ENCODE measurements at places on chromosomes 2 and 18. TPM values are rescaled to one million over a fixed set of nuclear protein-coding genes. Genes with fewer than 3 reads are reported as not detected.

DNA sequence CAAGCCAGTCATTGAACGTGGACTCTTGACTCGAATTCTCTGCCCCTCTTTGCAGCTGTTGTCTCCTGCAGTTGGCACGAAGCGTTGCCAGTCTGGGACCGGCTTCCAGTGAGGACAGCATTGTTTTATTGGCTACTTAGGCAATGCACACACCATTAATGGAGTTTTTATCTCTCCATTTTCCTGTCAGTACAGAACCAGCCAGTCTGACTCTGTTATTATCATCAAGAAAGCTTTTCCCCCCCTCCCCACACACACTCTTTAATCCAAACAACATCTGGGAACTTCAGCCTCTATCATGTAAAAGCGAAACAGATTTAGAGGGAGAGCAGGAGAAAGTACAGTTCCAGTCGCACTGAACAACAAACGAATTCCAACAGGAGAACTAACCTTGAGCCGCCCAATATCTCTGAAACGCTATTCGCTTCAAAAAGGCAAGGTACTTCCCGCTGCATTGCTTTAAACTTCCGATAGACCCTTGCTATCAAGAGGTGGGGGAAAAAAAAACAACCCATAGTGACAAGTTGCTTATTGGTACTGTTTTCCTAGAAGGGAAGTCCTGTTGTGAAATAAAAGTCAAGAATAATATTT, 38.2 kb downstream of the ACVR1 start:
- H3K4me1 ChIP-seq, result peaks cover 43% of the 10 kb centered on the region
- no peak for DNase-seq

- no peaks in the 10 kb centered on the region for H3K4me1 ChIP-seq
- no peak overlapping the region for H3K4me3 ChIP-seq
- H3K27me3 ChIP-seq, result peaks cover 21% of the 10 kb centered on the region
- no peak for DNase-seq
- peaks cover 38% of the 10 kb centered on the region for H3K36me3 ChIP-seq
- H3K27ac ChIP-seq, result no peak overlapping the region
These were observed 52.4 kb downstream of the SLC66A2 start for GRCh38 chr18:79898952-79899608.

DNA sequence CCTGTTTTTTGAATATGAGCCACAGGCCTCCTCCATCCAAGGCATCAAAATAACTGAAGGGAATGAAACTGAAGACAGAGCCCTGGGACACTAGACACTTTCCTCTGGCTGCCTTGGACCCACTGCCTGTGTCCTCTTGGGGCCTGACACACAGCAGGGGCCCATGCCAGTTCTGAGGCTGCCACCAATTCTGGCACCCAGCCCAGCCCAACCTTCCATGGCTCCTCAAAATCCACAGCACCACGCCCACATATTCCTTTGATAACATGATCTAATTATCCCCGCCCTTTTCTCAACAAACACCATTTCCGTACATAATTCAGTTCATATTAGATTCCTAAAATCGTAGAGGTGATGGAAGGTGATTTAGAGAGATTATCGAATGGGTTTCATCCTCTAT, 64.2 kb downstream of the EMX1 start:
- H3K36me3 ChIP-seq, result peaks cover 9% of the 10 kb centered on the region
- no peak for DNase-seq

DNA sequence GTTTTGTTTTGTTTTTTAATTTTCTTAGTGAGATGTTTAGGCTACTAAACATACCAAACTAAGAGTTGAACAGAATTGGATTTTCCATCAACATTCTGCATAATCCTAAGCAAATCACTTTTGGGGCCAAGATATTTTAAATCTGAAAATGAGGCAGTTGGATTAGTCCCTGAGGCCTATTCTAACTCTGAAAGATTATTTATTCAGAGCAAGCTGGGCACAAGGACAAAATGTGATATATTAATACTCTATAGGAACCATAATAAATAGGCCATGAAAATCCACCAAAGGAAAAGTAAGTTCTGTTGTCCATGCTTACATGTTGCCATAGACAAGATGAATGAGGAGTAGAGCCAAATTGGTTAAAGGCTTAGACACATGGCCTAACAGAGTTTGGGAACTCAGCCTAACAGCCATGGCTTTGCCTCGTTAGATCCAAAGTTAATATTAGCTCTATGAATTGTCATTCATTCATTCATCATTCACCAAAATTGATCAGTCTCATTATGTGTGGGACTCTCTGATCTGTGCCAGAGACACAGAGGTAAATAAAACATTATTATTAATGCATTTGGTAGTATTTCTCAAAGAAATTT, 183.5 kb downstream of the SCG2 start:
- no peak overlapping the region for H3K27ac ChIP-seq
- H3K27me3 ChIP-seq, result no peaks in the 10 kb centered on the region
- no peak for DNase-seq
- H3K4me1 ChIP-seq, result no peaks in the 10 kb centered on the region
- no peaks in the 10 kb centered on the region for H3K36me3 ChIP-seq
- no peak overlapping the region for H3K4me3 ChIP-seq

DNA sequence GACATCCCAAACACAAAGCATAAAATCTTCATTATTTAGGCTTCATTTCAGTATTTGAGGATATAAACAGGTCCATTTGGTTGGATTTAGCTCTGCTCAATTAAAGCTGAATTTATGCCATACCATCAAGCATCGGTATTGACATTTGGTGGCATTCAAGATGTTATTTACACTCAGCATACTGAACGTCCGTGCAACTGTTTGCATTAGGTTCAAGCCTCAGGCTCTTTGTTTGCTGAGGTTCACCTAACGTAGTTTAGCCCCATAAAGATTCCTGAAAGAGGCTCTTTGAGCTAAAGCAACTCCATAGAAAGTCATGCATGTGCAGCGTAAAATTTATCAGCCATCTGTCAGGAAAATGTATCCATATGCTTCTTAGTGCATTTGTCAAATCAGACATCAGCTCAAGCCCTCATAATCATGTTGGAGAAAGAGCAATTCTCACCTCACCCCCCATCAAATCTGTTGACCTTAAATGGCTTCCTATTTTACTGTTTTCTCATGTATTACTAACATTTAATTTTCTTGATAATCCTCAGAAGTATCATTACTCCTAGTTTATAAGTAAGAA, 366.9 kb downstream of the EPHA4 start:
- H3K36me3 ChIP-seq, result no peaks in the 10 kb centered on the region
- no peak overlapping the region for H3K27ac ChIP-seq
- no peak for DNase-seq
- no peak overlapping the region for H3K4me3 ChIP-seq

GRCh38 chr2:174945601-174946260, 59.5 kb downstream of the CHN1 start:
- H3K27ac ChIP-seq, result no peak overlapping the region
- no peak overlapping the region for H3K4me3 ChIP-seq
- H3K4me1 ChIP-seq, result no peaks in the 10 kb centered on the region
- H3K36me3 ChIP-seq, result no peaks in the 10 kb centered on the region
- no peak for DNase-seq

GRCh38 chr2:43776324-43776723, 2.5 kb downstream of the DYNC2LI1 start:
- H3K27me3 ChIP-seq, result no peaks in the 10 kb centered on the region
- no peak overlapping the region for H3K4me3 ChIP-seq
- no peaks in the 10 kb centered on the region for H3K36me3 ChIP-seq
- peaks cover 3% of the 10 kb centered on the region for H3K4me1 ChIP-seq
- no peak for DNase-seq

- H3K36me3 ChIP-seq, result no peaks in the 10 kb centered on the region
- DNase-seq, result no peak
- no peaks in the 10 kb centered on the region for H3K27me3 ChIP-seq
- peaks cover 12% of the 10 kb centered on the region for H3K4me1 ChIP-seq
- H3K27ac ChIP-seq, result no peak overlapping the region
These were observed 25.7 kb downstream of the ANKRD62 start for GRCh38 chr18:12119358-12119757.

GRCh38 chr2:237438080-237438940, 24.3 kb upstream of the COL6A3 start:
- no peak overlapping the region for H3K4me3 ChIP-seq
- peaks cover 6% of the 10 kb centered on the region for H3K27me3 ChIP-seq
- no peak for DNase-seq
- no peaks in the 10 kb centered on the region for H3K36me3 ChIP-seq
- peaks cover 34% of the 10 kb centered on the region for H3K4me1 ChIP-seq
- H3K27ac ChIP-seq, result no peak overlapping the region

DNA sequence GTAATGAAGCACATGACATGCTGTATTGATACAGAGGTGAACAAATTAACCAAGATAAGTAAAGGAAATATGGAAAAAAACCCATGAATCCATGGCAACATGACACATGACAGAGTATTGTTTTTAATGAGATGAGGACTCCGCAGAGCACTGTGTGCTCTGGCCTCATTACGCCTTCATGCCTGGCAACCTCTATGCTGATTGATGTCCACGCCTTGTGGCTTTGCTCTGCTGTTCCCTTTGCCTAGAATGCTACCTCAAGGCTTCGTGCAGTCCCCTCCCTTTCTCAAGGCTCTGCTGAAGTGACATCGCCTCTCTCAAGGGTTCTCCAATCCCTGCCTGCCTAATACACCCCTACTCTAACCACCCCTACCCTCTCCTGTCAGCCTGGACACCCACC, 8.4 kb downstream of the SIGLEC15 start:
- H3K4me3 ChIP-seq, result no peak overlapping the region
- no peak overlapping the region for H3K27ac ChIP-seq
- DNase-seq, result no peak
- peaks cover 12% of the 10 kb centered on the region for H3K27me3 ChIP-seq

GRCh38 chr2:165870346-165870745, 76.3 kb upstream of the GALNT3 start:
- no peak overlapping the region for H3K4me3 ChIP-seq
- H3K4me1 ChIP-seq, result peaks cover 13% of the 10 kb centered on the region
- H3K27ac ChIP-seq, result no peak overlapping the region
- H3K27me3 ChIP-seq, result no peaks in the 10 kb centered on the region

DNA sequence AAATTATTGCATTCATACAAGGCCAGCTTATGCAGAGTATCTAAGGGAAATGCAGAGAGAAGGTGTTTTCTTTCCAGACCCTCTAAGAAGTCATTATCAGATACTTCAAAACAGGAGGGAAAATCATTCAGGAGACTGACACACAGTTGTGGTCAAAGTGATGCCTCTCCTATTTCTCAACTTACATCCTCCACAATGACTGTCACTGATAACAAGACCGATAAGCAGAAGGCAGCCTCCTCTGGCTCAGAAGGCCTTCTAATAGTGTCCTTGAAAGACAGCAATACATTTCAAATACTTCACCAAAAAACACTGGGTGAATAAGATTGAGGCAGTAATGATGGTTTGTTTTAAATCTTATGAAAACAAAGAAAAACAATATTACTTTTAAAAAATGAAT, 199.7 kb downstream of the PIEZO2 start:
- H3K27me3 ChIP-seq, result peaks cover 2% of the 10 kb centered on the region
- no peak for DNase-seq
- H3K4me1 ChIP-seq, result no peaks in the 10 kb centered on the region
- H3K36me3 ChIP-seq, result peaks cover 6% of the 10 kb centered on the region
- H3K27ac ChIP-seq, result no peak overlapping the region

DNA sequence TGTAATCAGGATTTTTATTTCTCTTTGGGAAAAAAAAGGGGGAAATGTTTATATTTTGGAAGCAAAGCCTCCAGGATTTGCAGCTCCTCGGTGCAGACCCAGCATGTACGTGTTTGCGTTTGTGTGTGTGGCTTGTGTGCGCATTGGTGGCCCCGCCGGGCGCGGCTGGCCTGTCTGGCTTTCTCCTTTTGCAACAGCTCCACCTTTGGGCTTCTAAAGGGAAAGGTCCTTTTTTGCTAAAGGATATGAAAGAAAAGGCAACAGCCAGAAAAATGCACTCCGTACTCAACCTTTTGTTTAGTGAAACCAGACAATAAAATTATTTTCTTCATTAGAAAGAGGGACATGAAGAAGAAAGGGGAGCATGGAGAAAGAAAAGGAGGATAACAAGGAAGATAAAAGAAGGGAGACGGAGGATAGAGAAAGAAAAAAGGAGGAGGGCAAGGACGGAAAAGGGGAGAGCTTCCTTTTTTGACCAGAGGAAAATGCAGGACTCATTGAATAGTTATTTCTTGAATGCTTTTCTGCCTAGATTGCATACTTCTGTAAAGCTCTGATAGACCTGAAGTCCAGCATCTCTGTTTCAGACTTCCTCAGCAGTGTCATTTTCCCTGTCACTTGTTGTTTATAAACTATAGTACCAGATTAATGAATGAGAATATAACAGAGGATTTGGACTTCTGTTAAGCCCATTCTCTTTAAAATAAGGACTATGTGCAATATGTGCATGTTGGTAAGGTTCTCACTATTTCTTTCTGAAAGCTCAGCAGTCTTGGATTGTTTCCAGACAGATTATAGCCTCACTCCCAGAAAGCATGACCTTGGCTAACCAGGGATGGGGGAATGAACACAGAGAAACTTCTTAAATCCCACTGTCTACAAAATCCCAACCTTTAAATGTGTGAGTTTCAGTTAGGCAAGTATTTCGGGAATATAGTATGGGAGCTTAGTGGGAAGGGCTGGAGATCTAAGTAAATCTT, 563.1 kb upstream of the PIK3C3 start:
- no peaks in the 10 kb centered on the region for H3K36me3 ChIP-seq
- H3K27me3 ChIP-seq, result no peaks in the 10 kb centered on the region
- peak overlapping the region; percentile 35 for H3K4me3 ChIP-seq
- H3K4me1 ChIP-seq, result peaks cover 3% of the 10 kb centered on the region
- DNase-seq, result peak; percentile 66
- no peak overlapping the region for H3K27ac ChIP-seq

GRCh38 chr18:26301681-26302080, 75.4 kb downstream of the TAF4B start:
- no peak overlapping the region for H3K4me3 ChIP-seq
- H3K36me3 ChIP-seq, result no peaks in the 10 kb centered on the region
- no peaks in the 10 kb centered on the region for H3K27me3 ChIP-seq
- no peak for DNase-seq
- no peak overlapping the region for H3K27ac ChIP-seq
- no peaks in the 10 kb centered on the region for H3K4me1 ChIP-seq

GRCh38 chr18:378079-378478, 110.2 kb upstream of the THOC1 start:
- H3K4me3 ChIP-seq, result no peak overlapping the region
- no peak for DNase-seq
- peaks cover 11% of the 10 kb centered on the region for H3K4me1 ChIP-seq
- no peak overlapping the region for H3K27ac ChIP-seq
- peaks cover 3% of the 10 kb centered on the region for H3K36me3 ChIP-seq
- no peaks in the 10 kb centered on the region for H3K27me3 ChIP-seq

DNA sequence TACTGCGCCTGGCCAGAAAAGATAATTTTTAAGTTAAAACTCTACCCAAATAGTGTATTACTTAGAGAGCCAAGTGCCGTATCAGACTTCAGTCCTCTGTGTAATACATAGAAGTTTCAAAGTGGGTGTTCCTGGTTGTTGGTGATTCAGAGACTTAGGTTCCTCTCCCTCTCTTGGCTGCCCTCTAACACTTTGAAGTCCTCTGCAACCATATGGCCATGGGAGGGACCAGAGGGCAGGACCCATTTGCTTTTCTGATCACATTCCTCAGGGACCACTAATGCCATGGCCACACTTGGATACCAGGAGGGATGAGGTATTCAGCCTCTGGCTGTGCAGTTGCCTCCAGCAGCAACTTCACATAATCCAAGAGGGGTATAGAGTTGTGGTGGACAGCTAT, 131.5 kb downstream of the CAPN13 start:
- DNase-seq, result no peak
- H3K36me3 ChIP-seq, result no peaks in the 10 kb centered on the region
- H3K27me3 ChIP-seq, result no peaks in the 10 kb centered on the region
- H3K4me1 ChIP-seq, result no peaks in the 10 kb centered on the region
- H3K4me3 ChIP-seq, result no peak overlapping the region

The IHH gene
- total RNA-seq, result not detected

The LCT gene
- 0.13 TPM for total RNA-seq

The C1GALT1C1L gene
- total RNA-seq, result 0.31 TPM

The DCDC2C gene
- not detected for total RNA-seq

The KCNG2 gene
- 0.56 TPM for total RNA-seq

The POMC gene
- total RNA-seq, result 0.64 TPM

The GORASP2 gene
- 71.9 TPM for total RNA-seq

The TBR1 gene
- 0.08 TPM for total RNA-seq

The VAMP8 gene
- total RNA-seq, result 225 TPM

The IFIH1 gene
- 5.2 TPM for total RNA-seq

All from endothelial cell (in vitro differentiated cells).